Natural killer cell (primary cell): ENCODE measurements at places on chromosomes 12 and 14. TPM values are rescaled to one million over a fixed set of nuclear protein-coding genes. Genes with fewer than 3 reads are reported as not detected.

The KRT81 gene
- total RNA-seq = 1.4 TPM

The ACVRL1 gene
- not detected for total RNA-seq

DNA sequence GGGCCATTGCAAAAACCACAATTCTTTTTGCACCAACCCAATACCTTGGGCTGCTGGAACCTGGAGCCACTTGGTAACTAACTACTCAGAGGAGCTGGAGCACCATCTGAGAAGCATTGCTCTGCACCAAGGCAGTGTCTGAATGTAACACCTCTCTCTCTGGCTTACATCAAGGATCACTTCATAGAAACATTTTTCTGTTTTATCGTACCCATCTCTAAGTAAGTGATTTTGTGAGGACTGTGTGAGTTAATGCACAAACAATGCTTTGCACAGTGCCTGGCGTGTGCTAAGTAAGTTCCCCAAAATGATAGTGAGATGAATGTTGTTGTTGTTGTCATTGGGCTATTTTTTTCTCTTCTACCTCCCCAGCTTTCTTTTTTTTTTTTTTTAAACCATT lies 111.4 kb downstream of the ADCK1 start:
- H3K36me3 ChIP-seq = no peaks in the 10 kb centered on the region
- DNase-seq = no peak
- no peak overlapping the region for H3K4me3 ChIP-seq
- H3K4me1 ChIP-seq = no peaks in the 10 kb centered on the region
- no peak overlapping the region for H3K27ac ChIP-seq
- H3K27me3 ChIP-seq = no peaks in the 10 kb centered on the region

- H3K36me3 ChIP-seq = no peaks in the 10 kb centered on the region
- no peak overlapping the region for H3K27ac ChIP-seq
- no peak overlapping the region for H3K4me3 ChIP-seq
These were observed 150.3 kb downstream of the SMOC1 start for GRCh38 chr14:70029296-70030132.

DNA sequence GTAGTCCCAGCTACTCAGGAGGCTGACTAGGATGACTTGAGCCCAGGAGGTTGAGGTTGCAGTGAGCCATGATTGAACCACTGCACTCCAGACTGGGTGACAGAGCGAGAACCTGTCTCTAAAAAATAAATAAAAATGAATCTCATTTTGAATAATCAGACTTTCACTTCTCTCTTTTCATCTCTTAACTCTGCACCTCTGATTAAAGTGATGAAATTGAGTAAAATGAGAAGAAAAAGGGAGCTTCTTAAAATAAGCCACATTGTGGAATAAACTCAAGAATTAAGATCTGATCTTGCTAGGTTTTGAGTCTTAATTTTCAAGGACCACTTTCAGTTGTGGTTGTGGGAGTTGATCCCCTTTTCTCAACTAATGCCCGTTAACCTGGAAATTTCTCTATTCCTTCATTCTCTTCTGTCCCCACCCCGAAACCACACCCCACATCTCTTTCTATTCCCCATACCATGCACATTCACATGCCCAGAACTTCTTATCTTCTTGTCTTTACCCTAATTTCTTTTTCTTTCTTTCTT lies 70.9 kb upstream of the ETV6 start:
- DNase-seq = no peak
- H3K4me1 ChIP-seq = no peaks in the 10 kb centered on the region
- no peak overlapping the region for H3K27ac ChIP-seq
- H3K27me3 ChIP-seq = no peaks in the 10 kb centered on the region
